ENCODE measurements at places on chromosomes 2 and 18.

DNA sequence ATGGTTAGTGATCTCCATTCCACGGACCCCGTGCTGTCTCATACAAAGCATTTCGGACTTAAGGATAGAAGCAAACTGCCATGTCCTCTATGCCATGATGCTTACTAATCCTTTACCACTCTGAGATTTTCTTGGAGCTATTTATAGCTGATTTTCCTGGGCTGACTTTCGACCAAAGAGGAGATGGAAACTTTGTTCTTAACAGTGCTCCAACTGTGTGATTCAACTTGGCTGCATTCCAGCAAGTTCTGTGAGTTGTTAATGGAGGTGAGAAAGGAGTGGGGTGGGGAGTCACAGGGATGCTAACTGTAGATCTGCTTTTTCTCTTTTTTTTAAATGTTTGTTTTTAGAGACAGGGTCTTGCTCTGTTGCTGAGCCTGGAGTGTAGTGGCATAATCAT lies 45.5 kb upstream of the MSH2 start:
- DNase-seq, result peak; percentile 6

DNA sequence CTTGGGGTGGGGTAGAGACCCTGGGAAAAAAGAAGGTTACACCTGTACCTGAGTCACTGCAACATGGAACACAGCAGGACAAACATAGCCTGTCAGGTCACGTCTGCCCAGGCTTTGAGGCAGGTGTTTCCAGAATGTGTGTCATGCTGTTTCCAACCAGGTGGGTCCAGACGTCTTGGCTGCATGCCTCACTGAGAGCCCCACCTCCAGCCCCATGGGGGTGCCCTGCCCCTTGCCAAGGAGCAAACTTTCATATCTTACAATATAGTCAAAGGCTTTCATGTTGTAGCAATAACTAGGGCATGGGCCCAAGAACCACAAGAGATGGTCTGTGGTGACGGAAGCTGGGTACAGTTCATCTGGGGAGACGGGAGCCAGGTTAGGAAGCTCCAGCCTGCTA lies 499.7 kb downstream of the BCL11A start:
- DNase-seq, result no peak

DNA sequence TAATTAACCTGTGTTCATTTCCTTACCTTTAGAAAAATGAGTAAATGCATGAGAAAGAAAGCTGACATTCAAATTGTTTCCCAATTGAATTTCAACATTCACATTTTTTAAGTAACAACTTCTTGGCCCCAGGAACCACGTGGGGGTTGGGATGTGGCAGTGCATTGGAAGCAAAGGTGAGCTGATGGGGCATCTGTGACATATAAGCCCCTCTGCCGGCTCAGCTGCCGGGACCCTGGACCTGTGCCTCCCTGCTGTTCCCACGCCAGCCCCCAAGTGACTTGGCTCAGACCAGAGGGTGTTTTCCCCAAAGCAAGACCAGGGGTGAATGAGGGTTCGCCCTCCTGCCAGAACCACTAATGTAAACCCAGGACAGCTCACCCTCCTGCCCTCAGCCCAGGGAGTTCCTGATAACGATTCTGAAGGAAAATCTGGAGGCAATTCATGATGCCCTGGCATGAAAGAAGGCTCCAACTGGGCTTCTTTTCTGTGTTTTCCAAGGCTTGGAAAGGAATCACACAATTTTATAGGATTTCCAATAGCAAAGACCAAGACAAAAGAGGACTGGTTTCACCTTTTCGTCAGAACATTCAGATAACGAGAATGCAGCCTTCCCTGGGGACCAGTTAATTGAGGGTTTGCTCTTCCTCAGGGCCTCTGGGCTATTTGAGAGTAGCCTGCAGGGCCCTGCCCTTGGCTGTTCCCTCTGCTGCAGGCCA lies 193.2 kb upstream of the TWIST2 start:
- peak; percentile 25 for DNase-seq

GRCh38 chr2:235433860-235434259 lies 60.0 kb upstream of the AGAP1 start:
- DNase-seq, result no peak

- no peak for DNase-seq
Observed at GRCh38 chr2:48733067-48733503, 22.4 kb downstream of the LHCGR start.

- DNase-seq, result no peak
Observed at GRCh38 chr18:32177530-32177929, 12.3 kb upstream of the MEP1B start.

DNA sequence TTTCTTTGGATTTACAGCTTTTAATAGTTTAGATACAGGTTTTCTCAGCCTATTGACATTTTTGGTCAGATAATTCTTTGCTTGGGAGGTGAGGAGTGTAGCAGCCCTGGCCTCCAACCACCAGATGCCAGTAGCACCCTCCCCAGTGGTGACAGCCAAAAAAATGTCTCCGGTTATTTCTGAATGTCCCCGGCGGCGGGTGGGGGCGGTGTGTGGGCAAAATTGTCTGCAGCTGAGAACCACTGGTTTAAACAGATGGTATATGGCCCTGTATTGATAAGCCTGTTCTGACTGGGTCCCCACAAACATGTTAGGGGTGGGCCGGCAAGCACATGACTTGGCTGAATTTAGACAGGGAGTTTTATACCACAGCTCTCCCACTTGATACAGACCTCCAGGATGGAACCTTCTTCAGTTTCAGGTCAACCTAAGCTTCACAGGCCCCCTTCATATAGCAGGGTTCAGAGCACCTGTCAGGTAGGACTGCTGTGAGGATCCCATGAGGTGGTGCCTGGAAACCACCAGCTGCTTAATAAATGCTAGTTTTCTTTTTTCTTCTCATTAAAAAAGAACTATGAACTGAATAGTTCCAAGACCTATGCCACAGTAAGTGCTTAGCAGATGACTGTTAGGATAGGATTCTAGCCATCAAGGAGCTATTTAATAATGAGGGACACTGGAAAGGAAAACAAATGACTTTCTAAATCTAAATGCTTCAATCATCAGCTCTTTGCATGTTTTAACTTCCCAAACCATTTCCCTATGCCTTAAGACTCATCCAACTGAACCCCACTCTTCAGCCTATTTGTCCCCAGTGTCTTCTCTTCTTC lies 18.1 kb downstream of the LPIN2 start:
- DNase-seq, result no peak

- peak; percentile 92 for DNase-seq
Observed at GRCh38 chr2:215728504-215729065, 284.8 kb downstream of the MREG start.

DNA sequence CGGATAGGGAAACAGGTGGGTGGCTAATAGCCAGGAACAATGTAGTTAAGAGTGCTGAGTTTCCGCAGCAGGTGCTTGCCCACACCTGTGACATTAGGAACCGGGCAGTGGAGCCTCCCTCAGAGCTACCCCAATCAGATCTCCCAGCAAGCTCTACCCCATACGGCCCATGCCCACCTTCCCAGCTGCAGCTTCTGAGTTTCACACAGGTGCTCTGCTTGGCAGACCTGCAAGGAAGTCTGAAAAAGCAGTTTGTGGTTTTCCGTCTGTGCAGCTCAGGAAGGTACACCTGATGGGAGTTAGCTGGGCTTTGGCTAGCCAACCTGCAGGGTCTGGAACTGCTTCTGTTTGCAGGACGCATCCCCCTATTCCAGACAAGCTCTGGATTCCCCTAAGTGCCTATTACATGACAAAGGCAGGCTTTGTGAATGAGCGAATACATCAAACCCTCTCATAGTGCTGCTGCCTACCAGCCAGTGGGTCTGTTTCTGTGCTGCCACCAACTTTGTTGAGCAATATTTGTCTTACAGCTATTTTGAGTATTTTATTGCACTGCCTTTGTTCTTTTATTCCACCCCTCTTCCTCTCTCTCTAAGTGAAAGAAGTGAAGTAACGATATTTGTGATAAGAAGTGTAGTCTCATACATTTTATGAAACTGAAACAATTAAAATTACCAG lies 24.7 kb upstream of the CEP68 start:
- peak; percentile 8 for DNase-seq

DNA sequence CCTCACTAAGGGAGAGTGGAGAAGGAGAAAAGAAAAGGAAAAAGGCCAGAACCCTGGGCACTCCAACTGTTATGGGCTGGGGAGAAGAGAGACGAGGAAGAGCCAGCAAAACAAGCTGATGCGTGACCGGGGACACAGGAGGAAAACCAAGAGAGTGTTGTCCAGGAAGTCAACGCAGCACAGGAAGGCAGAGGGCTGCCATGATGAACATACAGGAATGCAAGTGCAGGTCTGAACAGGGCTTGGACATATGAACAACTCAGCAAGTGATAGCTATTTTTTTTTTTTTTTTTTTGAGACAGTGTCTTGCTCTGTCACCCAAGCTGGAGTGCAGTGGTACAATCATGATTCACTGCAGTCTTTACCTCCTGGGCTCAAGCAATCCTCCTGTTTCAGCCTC lies 28.4 kb downstream of the SIX3 start:
- no peak for DNase-seq

DNA sequence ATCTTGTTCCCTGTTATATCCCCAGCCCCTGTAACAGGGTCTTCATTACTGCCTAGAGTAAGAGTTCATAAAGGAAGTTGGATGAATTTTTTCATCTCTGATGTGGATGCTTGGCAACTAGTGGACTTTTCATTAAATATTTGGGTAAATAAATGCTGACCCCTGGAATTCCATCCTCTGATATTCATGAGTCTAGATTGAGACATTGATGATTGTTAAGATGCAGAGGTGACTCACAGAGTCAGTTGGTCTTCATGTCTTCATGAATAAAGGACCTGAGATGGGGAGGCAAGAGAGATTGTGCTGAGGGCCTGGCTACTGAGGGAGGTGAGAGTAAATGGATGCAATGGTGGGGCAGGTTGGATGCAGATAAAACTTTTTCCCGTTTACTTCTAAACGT lies 132.7 kb upstream of the NT5C1B start:
- DNase-seq, result no peak

GRCh38 chr2:170408461-170409163 lies 230.7 kb downstream of the MYO3B start:
- DNase-seq, result no peak

DNA sequence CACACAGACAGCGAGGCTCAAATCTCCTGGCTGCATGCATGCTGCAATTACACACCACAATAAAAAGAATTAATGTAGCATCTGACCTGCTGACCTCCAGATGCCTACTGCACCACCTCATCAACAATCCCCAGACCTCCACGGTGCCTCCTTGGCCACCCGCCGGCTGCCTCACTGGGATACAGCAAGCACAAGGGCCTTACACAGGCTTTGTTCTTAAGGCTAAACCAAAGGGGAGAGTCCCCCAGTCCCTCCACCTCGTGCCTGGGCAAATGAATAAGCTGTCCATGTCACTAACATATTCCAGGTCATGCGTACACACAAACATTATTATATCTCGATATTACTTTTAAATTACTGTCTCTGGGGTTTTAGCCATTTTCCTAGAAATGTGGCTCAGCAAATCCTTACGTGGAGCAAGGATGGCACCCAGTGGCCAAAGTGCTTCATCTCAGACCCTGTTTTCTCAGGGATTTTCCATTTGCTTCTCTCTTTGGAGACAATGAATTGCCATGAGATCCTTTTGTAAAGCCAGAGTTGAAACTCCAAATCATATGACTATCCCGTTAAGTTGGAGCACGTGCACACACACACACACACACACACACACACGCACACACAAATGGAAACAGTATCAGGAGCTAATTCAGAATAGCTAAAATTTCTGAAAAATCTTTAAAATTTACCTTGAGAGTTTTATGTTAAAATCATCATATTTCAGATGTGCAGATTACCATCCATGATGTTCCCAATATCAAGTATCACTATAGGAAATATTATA lies 313.8 kb downstream of the PDE11A start:
- peak; percentile 79 for DNase-seq

DNA sequence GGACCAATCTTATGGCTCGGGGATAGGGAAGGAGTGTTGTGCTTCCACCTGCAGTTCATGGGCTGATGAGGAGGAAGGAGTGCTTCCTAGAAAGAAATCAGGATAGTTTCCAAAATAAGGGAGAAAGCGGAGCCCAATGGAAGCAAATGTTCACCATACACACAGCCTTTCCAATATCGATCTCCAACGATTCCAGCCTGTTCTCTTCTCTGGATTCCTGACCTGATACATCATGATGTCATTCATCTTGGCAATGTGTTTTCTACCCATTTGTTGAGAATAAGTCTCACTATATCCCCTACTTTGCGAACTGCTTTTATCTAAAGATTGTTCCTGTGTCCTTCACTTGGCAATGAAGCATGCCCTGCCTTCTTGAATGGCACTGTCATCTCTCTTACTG lies 205.3 kb upstream of the SIX2 start:
- no peak for DNase-seq

DNA sequence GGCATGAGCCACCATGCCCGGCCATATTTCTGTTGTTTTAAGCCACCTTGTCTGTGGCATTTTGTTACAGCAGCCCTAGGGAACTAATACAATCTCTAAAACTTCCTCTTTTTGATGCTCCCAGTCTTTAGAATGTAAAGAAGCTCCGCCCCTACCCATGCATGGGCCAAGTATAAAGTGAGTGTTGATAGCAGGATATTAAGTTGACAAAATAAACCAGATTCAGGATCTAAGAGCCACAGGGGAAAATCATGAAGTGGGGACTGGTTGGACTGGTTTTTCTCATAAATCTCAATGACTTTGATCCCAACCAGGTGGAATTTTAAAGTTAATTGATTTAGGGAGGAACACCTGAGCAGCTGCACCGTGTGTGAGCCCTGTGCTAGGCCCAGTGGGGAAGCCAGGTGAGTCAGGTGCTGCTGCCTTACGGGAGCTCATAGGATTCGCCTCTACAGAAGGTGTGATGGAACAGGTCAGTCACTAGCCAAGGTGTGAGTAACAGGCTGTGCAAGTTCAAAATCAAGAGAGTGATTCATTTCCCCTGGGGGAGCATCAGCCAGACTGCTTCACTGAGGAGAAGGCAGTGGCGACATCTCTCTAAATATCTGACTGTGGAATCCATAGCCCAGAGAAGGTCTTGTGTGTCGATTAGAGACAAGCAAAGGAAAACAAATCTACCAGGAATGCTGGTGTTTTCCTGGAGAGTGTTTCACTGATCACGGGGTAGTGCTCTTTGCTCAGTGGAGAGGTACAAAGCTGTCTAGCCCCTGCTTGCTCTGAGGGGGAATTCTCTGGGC lies 63.0 kb upstream of the MSH2 start:
- DNase-seq, result peak; percentile 24

DNA sequence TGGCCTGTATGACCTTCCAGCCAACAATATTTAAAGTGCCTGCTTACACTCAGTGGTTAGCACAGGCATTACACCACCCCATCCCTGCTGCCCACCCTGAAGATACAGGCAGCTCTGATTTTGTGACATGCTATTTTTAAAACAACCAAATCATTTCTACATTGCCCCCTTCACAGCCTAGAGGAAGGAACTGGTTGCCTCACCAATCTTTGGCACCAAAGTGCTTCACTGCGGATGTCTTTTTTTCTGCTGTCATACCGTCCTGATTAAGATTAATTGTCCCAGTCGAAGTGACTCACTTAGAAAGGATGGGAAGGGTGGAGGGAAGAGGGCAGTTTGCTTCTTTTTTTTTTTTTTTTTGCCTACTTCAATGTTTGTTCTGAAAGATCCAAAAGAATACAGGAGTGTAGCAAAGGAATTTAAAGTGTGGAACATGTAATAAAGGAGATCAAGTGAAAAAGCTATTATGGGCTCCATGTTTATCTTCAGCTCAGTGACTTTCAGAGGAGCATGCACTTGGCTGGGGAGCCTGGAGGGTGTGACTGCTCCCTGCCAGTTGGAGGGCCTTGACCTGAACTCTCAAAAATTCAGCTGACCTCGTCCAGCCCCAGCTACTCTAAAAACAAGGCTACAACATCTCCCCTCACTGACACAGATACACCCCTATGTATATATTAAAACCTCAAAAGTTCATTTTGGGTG lies 501.1 kb upstream of the TNP1 start:
- DNase-seq, result peak; percentile 61

- no peak for DNase-seq
Observed at GRCh38 chr2:32990556-32990955, 43.8 kb downstream of the LTBP1 start.

Measured in adipocyte (in vitro differentiated cells).